ENCODE measurements at places on chromosomes 7 and 10.

GRCh38 chr10:81873932-81874816 is 820 bp upstream of the NRG3 start:
- no peak for DNase-seq

DNA sequence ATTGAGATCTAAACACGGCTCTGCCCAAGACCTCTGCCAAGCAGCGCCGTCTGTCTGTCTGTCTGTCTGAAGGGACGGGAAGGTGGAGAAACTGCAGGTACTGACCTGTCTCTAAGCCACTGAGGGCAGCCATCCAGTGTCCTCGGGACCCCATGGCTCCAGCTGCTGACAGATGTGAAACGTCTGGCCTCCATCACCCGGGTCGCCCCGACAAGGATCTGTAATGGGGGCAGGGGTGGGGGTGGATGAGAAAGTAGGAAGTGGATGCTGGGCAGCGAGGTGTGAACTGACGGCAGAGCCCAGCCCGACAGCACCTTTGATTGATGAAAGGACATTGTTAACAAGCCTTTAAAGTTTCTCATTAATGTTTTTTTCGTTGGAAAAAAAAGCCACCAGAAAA is 193.1 kb downstream of the EBF3 start:
- no peak for DNase-seq

GRCh38 chr10:102975483-102976379 is 57.6 kb downstream of the CNNM2 start:
- DNase-seq, result no peak

DNA sequence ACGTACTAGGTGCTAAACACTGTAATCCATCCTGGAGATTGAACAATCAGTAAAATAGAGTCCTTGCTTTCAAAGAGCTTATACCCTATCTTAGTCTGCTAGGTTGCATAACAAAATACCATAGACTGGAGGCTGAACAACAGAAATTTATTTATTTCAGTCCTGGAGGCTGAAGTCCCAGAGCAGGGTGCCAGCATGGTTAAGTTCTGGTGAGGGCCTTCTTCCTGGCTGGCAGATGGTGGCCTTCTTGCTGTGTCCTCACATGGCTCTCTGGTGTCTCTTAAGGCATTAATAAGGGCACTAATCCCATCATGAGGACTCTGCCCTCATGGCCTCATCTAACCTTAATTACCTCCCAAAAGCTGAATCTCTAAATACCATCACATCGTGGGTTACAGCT is 43.1 kb upstream of the ICA1 start:
- no peak for DNase-seq

- no peak for DNase-seq
Observed at GRCh38 chr7:47950714-47951113, 2.4 kb upstream of the PKD1L1 start.

GRCh38 chr10:127577376-127578258 is 28.5 kb downstream of the NPS start:
- DNase-seq, result no peak

- DNase-seq, result no peak
Observed at GRCh38 chr10:77383861-77384553, 253.6 kb downstream of the KCNMA1 start.
